ENCODE measurements at places on chromosomes 6 and 20.

DNA sequence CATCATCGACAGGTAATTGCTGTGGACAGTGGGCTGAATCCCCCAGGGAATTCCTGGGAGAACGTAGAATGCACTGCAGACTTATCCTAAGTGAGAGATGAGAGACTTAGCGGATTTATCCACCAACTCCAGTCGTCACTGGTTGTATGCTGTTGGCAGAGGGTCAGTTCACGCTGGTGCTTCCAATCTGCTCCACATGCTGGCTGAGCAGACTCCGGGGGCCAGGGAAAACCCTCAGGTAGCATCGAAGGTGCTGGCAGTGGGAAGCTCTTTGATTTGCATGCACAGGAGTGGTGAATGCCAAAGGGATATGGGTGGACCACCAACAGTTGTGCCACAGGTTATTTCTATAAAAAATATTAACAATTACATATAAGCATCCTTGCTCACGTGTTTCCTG is 20.2 kb downstream of the TTLL9 start:
- DNase-seq: no peak

GRCh38 chr6:20584100-20584731 is 50.0 kb downstream of the CDKAL1 start:
- DNase-seq: no peak

DNA sequence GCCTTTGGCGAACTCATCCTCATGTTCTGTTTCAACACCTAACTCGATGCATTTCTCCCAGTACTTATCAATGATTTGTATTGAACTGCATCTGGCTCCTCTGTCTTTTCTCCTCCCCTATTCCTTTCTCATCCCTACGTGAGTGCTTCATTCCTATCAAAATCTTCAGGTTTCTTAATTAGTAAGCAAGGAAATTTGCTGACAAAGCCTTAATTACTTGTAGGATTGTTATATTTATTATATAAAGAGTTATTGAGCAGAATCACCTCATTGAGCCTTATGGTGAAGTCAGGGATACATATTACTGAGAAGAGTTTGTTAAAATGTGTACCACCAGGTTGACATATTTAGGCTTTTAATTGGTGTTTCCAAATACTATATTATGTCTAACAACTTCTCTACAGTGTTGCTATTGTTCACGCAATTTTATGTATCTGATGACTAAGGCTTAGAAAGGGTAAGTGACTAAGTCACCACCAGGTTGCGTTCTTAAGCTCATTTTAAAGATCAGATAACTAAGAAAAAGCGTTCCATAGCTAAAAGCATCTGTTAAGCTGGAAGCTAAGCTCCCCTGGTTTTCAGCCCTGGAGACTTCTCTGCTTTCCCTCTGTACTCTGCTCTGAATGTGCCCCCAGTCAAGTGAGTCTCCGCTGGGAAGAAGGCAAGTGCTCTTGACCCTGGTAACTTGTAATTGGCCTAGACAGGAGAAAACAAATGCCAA is 18.9 kb downstream of the SCGN start:
- no peak for DNase-seq

- DNase-seq: peak; percentile 8
Measured at GRCh38 chr6:170087941-170088581, 202.8 kb downstream of the DLL1 start.

DNA sequence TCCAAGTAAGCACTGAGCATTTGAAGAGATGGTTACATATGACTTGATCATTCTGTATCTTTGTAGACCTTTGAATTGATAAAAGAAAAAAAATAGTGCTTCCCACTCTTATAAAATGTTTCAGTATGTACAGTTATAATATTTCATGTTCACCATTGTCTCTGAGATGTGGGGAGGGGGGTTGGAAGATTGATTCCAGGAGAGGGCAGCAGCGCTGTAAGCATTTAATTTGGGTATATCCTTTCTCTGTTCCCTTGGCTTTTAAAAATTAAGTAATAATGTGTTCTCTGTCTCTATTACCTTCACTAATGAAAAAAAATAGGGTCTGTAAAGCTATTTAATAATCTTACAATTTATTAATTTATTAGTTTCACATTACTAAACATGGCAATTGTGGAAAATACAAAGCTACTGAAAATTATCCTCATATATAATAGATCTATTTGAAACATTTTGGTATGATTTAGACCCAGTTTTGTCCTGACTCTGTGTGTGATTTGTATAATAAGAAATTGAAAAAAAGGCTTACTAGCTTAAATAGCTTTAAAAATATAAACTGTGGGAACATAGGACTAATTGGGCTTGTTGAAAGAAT is 341.2 kb downstream of the CDKAL1 start:
- DNase-seq: no peak

DNA sequence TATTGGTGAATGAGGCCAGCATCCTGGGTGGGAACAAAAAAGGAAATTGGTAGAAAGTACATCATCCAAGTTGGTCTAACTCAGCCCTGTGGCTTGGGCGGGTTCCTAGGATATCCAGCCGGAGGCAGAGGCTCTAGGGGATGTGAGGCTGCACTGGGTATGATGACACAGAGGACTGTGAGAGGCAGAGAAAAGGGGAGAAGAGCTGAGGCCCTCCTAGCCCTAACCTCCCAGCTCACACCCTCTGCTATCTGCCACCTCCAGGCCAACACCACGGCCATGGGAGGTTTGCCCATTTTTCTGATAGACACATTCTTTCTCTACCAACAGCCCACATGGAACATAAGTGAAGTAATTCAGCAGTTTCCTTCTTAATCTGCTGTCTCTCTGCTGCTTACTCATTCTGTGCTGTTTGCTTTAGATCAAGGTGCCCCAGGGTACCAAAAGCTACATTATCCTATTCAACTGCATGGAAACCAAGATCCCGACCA is 284.4 kb downstream of the ESR1 start:
- DNase-seq: no peak

GRCh38 chr6:2781685-2782355 is 16.6 kb downstream of the WRNIP1 start:
- DNase-seq: no peak

- DNase-seq: no peak
Measured at GRCh38 chr6:38012573-38012972, 193.0 kb downstream of the ZFAND3 start.

DNA sequence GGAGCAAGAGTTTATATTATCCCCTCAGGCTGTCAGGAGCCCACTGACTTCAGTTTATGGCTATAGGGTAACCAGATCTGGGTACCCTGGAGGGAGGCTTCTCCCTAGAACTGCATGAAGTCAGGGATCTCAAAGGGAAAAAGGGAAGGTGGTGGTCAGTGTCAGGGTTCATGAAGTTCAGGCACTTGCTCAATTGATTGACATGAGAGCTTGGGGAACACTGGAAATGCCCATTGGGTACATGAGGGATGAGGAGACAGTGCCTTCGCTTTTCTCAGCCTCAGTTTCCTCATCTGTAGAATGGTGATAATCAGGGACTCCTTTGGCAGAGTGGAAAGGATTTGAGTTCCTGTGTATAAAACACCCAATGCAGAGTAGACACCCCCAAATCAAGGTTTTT is 22.6 kb downstream of the SIRPA start:
- DNase-seq: no peak

DNA sequence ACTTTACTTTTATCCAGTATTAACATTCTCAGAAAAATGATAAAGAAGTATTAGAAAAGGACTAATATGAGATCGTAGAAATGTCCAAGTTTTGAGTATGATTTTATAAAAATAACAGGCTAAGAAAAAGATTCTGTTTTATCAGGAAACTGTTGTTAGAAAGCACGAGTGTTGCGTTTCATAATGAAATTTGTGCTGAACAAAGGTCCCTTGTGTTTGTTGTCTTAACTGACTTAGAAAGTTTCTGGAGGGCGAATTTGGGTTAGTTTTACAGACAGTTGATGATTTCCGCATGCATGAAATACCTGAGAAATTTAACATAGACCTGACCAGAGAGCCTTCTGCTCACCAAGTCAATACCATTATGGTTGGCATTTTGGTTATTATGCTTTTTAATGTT is 136.0 kb downstream of the FNDC1 start:
- no peak for DNase-seq

DNA sequence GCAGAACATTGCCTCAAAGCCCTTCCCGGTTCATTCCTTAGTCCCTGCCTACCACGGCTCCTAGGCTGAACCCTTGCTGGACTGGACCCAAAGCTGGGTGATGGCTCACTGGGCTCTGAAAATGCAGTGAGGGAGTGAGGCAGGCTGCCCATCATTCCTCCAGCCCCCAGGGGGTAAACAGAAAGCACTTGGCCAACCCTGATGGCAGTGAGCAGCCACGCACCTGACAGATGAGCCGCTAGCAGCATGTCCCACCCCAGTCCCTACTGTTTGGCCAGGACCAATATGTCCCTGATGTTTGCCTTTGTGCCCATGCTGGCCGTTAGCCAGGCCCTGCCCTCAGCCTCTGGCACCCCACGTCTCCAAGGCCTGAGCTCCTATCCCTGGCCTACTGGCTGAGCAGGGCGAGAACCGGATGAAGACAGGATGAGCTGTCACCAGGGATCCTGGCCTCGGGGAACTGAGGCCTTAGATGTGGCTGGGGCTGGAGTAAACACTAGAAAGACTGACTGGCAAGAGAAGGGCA is 19.4 kb upstream of the BAK1 start:
- DNase-seq: no peak
